ENCODE measurements at places on chromosomes 7 and 10. TPM values are rescaled to one million over a fixed set of nuclear protein-coding genes. Genes with fewer than 3 reads are reported as not detected.

CDNF gene
- 1.0 TPM for total RNA-seq

SFTPA2 gene
- 3.4 TPM for total RNA-seq

CYP3A4 gene
- 0.11 TPM for total RNA-seq

IL2RA gene
- 5.3 TPM for total RNA-seq

ANKRD30A gene
- 0.58 TPM for total RNA-seq

HOXA6 gene
- not detected for total RNA-seq

COBL gene
- total RNA-seq, result 0.21 TPM

AKR1C4 gene
- total RNA-seq, result not detected

All from GM12878 (cell line).